Retinal pigment epithelial cell (primary cell): ENCODE measurements at places on chromosomes 2 and 18.

GRCh38 chr2:104716061-104716460 is 137.9 kb upstream of the POU3F3 start:
- DNase-seq: no peak

- DNase-seq: no peak
Observed at GRCh38 chr2:239793086-239793485, 232.1 kb downstream of the NDUFA10 start.

DNA sequence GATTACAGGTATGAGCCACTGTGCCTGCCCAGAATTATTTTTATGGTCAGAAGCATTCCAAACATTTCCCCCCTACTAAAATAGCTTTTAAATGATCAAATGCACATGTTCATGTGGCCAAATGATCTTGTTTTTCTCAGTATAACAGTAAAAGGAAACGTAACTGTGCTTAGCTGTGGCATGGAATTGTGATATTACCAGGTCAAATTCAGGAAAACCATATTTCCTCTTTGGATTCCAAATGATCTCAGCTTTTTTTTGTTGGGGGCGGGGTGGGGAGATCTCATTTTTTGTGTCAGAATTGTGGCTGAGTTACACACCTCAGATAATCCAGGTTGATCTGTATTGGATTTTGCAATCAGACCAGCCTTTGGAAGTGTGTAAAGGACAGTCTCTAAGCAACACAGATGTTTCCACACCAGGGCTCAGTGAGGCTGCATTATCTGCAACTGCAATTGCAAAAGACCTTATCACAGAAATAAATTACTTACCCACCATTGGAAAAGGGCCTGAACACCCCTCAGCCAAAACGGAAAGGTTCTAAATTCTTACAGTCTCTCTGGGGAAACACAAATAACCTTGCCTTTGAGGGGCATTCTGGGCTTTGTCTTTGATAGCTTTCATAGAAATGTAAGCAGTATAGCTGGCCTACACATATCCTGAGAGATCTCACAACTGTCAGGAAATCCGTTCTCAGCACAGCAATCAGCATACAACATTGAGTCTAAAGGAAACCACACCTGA is 8.4 kb downstream of the CASP10 start:
- no peak for DNase-seq

DNA sequence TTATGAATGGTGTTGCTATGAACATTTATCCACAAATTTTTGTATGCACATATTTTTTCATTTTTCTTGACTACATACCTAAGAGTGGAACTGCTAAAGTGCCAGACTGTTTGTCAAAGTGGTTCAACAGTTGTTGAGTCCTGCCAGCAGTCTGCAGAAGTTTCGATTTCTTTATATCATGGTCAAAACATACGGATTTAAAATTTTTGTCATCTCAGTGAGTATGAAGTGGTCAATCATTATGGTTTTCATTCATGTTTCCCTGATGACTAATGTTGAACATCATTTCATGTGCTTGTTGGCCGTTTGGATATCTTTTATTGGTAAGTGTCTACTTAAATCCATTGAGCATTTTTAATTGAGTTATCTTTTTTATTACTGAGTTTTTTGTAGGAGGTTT is 39.2 kb downstream of the CCDC138 start:
- DNase-seq: no peak

- DNase-seq: no peak
Observed at GRCh38 chr18:63160172-63160995, 159.2 kb downstream of the BCL2 start.

GRCh38 chr2:240468303-240469238 is 33.1 kb downstream of the GPC1 start:
- DNase-seq: no peak

GRCh38 chr2:36516136-36516870 is 81.7 kb downstream of the FEZ2 start:
- peak; percentile 72 for DNase-seq

- no peak for DNase-seq
Observed at GRCh38 chr18:23519734-23520133, 16.4 kb downstream of the RMC1 start.

GRCh38 chr2:163558251-163559021 is 177.4 kb downstream of the FIGN start:
- peak; percentile 23 for DNase-seq

- DNase-seq: peak; percentile 2
Observed at GRCh38 chr18:27057519-27058234, 127.4 kb downstream of the CHST9 start.

GRCh38 chr18:6564950-6565814 is 150.5 kb upstream of the L3MBTL4 start:
- DNase-seq: no peak

GRCh38 chr2:134438371-134438770 is 184.5 kb downstream of the MGAT5 start:
- no peak for DNase-seq

DNA sequence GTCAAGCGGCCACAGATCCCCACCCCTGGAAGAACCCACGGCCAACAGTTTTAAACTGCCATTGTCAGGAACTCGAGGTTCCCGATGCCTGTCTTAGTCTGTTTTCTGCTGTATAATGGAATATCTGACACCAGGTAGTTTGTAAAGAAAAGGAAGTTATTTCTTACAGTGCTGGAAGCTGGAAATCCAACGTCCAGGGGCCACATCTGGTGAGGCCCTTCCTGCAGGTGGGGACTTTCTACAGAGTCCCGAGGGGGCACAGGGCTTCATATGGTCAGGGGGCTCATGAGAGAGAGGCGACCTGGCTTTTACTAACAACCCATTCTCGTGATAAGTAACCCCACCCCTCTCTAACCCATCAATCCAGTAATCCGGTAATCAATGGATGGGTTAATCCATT is 501.6 kb upstream of the MYT1L start:
- no peak for DNase-seq

- DNase-seq: no peak
Observed at GRCh38 chr2:8255448-8255800, 426.4 kb upstream of the ID2 start.

DNA sequence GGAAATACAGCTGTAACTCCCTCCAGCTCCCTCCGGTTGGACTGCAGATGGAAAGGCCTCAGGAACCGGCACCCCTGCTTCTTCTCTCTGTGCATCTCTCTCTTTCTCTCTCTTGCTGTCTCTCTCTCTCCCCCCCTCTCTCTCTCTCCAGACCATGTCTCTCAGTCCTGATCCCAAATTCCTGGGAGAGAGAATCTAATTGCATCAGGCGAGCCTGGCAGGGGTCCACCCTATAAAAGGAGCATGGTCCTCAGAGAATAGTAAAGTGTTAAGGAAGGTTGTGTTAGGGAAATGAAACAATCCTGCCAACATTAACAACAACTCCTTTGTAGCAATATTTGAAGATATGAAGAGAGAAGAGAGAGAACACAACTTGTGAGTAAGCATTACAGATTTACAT is 36.7 kb downstream of the VIT start:
- DNase-seq: no peak
